Activated CD8-positive, alpha-beta T cell treated with anti-CD3 and anti-CD28 coated beads, Interleukin-2, amount 10 ng/mL, durations not matched to agents 7 days and 5 days (primary cell): ENCODE measurements at places on chromosomes 6 and 20. TPM values are rescaled to one million over a fixed set of nuclear protein-coding genes. Genes with fewer than 3 reads are reported as not detected.

The OTOR gene
- not detected for total RNA-seq

The IL20RA gene
- not detected for total RNA-seq

The EYA2 gene
- total RNA-seq: not detected

The RNF144B gene
- total RNA-seq: 1.9 TPM

The FOXF2 gene
- not detected for total RNA-seq

The TFAP2D gene
- total RNA-seq: not detected

The LCA5 gene
- not detected for total RNA-seq

The SALL4 gene
- not detected for total RNA-seq

The PROKR2 gene
- total RNA-seq: not detected

The DLL1 gene
- 12.3 TPM for total RNA-seq

The GMNN gene
- total RNA-seq: 88.4 TPM

The ADGRG6 gene
- 1.6 TPM for total RNA-seq

The IP6K3 gene
- total RNA-seq: not detected

The DYNLT2 gene
- 2.6 TPM for total RNA-seq

The ECT2L gene
- total RNA-seq: not detected

The HCRTR2 gene
- total RNA-seq: not detected

The HLA-DQB1 gene
- 15.1 TPM for total RNA-seq

The MAFB gene
- total RNA-seq: 0.08 TPM

The SAMD3 gene
- total RNA-seq: 28.9 TPM
